ENCODE measurements at places on chromosomes 16 and 17.

DNA sequence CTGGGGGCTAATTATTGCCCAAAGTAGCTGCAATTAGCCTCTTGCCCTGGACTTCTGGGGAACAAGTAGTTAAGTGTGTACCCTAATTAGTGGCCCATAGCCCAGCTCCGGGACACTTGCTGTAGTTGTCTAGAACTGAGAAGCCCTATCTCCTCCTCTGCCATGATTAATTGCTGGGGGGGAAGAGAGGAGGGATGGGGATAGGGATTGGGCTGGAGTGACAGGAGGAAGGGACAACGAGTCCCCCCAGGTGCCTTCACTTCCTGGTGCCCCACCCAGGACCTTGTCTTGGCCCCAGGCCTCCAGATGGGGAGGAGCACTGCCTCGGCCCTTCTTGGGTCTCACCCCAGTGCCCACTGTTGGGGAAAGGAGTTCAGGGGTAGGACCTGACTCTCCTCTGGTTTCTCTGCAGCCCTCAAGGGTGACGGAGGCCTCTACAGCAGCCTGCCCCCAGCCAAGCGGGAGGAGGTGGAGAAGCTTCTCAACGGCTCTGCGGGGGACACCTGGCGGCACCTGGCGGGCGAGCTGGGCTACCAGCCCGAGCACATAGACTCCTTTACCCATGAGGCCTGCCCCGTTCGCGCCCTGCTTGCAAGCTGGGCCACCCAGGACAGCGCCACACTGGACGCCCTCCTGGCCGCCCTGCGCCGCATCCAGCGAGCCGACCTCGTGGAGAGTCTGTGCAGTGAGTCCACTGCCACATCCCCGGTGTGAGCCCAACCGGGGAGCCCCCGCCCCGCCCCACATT, 17.4 kb downstream of the NGFR start:
- no peak for DNase-seq

GRCh38 chr16:72928090-72928981, 119.6 kb downstream of the ZFHX3 start:
- no peak for DNase-seq

DNA sequence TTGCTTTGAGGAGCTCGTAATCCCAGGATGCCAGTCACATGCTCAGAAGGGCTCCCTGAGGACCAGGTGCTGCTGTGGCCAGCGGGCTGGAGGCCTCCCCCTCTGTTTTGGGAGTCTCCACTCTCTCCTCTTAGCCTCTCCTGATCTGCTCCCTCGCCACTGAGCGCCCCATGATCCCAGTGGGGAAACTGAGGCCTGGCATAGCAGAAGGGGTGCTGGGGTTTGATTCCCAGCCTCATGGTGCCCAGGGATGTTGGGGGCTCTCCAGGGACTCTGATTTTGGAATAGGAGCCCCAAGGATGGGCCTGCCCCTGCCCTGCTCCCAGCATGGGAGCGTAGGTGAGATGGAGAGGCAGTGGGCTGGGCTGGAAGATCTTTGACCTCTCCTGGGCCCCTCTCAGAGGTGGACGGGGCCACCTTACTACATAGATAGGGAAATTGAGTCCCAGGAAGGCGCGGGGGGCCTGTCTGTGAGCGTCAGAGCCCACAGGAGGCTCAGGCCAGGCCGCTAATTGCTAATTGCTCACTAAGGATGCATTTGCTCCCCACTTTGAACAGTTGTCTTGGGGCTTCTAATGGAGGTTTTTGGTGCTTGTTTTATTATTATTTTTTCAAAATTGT, 525 bp upstream of the ADCY7 start:
- DNase-seq, result no peak

GRCh38 chr16:54175552-54176375, 110.8 kb downstream of the IRX3 start:
- DNase-seq, result no peak

All from stimulated activated CD8-positive, alpha-beta memory T cell treated with anti-CD3 and anti-CD28 coated beads, Interleukin-7, amount 100 ng/mL, for 1 hour (primary cell).